ENCODE measurements at places on chromosomes 12 and 14.

DNA sequence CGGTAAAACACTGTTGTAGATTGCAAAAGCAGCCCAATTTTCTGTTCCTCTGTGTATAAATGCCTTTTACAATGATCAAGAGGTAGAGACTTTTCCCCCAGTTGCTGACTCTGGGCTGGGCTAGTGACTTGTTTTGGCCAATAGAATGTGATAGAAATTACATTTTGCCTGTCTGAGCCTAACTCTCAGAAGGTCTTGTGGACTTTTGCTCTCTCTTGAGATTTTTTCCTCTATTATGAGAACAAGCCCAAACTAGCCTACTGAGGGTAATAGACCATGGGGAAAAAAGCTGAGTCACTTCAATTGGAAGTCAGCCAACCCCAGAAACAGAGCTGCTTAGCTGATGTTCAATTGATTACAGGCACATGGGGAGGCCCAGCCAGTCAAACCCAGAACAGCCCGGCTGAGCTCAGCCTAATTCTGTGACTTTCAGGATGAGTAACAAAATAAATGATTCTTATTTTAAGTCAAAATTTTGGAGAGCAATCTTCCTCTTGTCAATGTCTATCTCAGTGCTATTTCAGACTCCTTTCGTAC, 61.4 kb downstream of the MYF5 start:
- peak; percentile 68 for DNase-seq

DNA sequence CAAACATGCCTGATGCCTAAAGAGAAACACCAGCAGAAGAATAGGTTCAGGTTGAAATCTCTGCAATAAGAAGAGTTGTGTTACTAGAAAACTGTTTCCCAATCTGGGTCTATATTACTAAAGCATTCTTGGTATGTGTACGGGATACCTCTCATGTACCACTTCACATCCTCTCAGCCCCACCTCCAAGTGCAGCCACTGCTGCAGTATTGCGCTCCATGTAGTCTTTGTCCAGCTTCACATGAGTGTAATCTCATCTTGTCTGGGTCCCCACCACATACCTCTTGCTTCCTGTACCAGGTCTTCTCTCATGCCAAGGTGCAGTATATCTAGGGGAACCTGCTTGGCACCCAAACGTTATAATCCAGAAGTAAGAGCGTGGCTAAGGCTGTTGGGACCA, 187.5 kb upstream of the EEA1 start:
- no peak for DNase-seq

DNA sequence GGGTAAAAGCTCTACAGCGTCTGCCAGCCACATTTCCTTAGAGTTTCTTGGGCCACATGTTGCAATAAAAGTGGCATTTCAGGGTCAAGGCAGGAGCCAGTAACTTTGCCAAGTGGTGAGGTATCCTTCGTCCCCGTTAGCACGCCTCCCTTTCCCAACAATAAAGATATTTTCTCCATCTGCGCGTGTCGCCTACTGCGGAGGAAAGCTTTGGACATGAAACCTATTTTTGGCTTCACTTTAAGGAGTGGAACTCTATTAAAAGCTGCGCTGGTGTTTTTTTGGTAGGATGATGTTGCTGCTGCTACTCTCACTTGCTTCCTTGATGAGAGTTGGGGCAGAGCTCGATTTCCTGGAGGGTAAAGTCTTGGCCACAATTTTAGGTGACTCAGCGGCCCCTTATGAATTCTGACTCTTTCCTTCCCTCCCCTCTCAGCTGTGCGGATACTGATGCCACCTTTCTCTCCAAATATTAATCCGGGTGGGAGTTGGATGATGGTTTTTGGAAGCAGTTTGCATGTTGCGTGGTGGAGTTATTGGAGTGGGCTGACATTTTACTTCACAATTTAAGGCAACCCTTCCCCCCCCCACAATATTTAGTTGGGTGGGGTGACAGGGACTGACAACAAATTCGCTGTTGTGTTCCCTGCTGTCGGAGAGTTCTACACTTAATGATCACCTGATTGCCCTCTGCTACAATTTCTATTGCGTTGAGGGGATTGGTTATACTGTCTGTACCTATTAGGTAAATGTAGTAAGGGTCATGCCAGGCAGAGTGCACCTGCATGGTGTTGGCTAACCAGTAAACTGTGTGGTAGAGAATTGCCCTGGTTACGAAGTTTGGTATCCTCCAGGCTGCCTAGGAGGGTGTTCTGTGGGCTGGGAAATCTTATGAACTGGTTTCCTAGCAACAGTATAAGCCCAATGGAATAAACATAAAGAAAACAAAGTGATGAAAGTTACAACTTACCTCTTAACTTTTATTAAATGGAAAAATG, 1.1 kb downstream of the CCDC91 start:
- DNase-seq: peak; percentile 82

- DNase-seq: no peak
Measured at GRCh38 chr12:53916788-53917655, 21.6 kb upstream of the HOXC13 start.

- DNase-seq: no peak
Measured at GRCh38 chr12:79508622-79509021, 182.1 kb downstream of the PAWR start.

- no peak for DNase-seq
Measured at GRCh38 chr14:49598189-49598484, 603 bp upstream of the LRR1 start.

DNA sequence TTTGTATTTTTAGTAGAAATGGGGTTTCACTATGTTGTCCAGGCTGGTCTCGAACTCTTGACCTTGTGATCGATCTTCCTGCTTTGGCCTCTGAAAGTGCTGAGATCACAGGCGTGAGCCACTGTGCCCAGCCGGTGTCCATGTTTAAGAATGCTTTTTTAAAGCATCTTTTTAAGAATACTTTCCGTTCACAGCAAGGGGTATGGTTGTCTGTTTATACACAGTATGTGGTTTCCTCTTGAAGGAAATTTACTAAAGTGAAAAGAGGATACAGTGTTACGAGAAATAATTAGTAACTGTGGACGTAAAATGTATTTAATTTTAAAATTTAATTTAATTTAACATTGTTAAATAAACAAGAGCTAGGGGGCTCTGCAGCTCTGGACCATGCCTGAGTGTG, 73.4 kb downstream of the GSC start:
- DNase-seq: no peak

GRCh38 chr12:96228566-96229248, 34.5 kb downstream of the ELK3 start:
- DNase-seq: no peak

- no peak for DNase-seq
Measured at GRCh38 chr12:3563966-3564365, 73.0 kb downstream of the PRMT8 start.

DNA sequence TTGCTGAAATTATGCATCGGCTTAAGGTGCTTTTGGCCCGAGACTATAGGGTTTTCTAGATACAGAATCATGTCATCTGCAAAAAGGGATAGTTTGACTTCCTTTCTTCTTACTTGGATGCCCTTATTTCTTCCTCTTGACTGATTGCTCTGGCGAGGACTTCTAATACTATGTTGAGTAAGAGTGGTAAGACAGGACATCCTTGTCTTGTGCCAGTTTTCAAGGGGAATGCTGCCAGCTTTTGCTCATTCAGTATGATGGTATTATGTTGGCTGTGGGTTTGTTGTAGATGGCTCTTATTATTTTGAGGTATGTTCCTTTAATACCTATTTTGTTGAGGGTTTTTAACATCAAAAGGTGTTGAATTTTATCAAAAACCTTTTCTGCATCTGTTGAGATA, 8.3 kb downstream of the BMAL2 start:
- no peak for DNase-seq

DNA sequence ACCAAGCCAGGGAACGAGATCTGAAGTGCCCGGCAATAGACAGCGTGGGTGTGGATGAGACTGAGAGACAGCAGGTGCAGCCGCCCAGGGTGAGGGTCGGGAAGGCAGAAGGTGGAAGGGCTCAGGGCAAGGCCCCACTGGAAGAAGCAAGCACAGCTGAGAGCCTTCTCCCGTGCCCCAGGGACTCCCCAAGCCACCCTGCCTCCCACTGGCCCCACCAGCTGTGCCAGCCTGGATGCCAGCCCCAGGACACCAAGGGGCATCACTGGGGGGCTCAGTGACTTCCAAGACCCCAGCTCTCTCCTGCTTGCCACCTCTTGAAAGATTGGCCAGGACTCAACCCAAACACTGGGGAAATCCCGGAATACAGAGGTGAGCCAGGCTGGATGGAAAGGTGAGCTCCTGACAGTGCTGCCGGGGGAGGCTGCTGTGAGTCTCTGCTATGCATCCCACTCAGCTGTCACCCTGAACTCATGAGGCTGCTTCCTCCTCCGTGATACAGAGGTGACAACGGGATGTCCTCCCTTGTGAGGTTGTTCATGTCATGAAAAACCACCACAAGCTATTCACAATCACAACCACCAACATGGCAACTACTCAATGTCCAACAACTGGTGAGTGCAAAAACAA, 13.8 kb downstream of the TESC start:
- no peak for DNase-seq

DNA sequence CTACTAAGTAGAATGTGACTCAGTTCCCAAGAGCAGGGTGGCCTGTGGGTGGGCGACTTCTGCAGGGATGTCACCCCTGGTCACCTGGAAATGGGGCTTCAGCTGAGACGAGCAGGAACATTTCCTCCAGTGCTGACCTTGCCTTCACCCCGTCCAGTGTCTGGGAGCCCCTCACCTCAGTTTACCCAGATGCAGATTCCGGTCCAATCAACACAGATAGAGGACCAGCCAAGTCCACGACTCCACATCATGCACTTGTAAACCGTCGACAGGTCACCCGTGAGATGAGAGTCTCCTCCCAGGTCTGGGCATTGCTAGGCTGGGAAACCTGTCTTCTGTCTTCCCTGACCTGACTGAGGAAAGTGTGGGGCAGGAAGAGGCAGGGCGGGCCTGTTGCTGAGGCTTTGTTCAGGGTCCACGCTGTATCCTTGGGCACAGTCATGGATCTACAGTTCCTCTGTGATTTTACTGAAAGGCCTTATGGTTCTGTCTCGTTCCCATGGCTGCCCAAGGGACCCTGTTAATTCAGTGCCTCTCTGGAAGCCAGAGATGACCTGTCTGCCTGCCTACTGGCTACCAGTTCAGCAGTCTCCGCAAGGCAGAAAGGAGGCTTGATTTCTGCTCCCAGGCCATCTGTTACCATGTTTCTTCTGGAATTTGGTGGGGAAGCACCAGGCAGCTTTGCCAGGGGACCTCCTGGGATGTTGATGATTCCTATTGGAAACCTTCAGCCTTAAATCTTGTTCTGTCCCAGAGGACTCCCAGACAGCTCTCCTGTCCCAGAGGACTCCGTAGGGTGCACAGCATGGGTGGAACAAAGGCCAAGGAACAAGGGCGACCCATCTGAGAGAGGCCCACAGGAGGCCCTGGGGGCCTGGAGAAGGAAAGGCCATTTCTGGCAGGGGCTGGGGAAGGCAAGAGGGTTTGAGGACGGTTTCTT, 288.5 kb upstream of the RTL1 start:
- no peak for DNase-seq

- no peak for DNase-seq
Measured at GRCh38 chr12:130083002-130083401, 79.3 kb upstream of the FZD10 start.

DNA sequence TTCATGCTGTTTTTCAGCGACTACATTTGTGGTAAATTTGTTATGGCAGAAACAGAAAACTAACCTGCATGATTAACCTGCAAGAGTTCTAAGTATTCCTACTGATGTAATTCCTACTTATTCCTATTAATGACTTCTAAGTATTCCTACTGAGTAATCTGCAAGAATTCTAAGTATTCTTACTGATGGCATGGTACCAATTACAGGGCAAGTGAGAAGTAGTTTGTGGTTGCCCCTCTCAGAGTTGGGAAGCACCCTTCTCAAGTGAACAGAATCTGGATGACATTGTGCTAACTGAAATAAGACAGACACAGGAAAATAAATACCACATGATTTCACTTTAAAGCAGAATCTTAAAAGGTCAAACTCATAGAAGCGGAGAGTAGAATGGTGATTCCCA, 100.9 kb upstream of the CPNE8 start:
- DNase-seq: no peak

GRCh38 chr14:76424359-76424758, 48.4 kb downstream of the ESRRB start:
- DNase-seq: no peak

- DNase-seq: no peak
Measured at GRCh38 chr14:61472011-61472672, 150.8 kb downstream of the PRKCH start.

- no peak for DNase-seq
Measured at GRCh38 chr14:99313234-99313633, 41.2 kb upstream of the BCL11B start.

GRCh38 chr14:69137843-69138535, 14.9 kb downstream of the DCAF5 start:
- DNase-seq: peak; percentile 78

GRCh38 chr12:91565246-91565645, 382.6 kb upstream of the DCN start:
- DNase-seq: no peak

DNA sequence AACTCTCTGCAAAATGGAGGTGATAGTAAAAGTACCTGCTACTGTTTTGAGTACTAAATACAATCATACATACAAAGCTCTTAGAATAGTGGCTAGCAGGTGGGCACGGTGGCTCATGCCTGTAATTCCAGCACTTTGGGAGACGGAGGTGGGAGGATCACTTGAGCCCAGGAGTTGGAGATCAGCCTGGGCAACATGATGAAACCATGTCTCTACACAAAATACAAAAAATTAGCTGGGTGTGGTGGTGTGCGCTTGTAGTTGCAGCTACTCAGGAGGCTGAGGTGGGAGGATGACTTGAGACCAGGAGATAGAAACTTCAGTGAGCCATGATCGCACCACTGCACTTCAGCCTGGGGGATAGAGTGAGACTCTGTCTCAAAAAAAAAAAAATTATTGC, 28.8 kb upstream of the APPL2 start:
- DNase-seq: no peak

DNA sequence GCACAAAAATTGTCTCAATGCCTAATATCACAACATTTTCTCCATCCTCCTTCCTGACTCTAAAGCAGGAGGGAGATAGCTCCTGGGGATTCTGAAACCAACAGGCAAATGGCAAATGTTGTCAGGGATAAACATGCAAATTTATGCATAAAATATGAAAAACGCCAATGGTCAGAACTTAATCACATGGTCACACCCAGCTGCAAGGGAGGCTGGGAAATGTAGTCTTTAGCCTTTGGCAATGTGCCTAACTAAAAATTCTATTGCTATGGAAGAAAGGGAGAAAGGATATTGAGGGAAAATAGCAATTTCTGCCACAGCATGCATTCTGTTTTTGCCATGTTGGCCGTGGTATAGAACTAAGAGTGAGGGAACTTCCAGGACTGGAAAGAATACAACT, 11.7 kb upstream of the OASL start:
- DNase-seq: peak; percentile 10

GRCh38 chr12:89245090-89245489, 107.2 kb downstream of the DUSP6 start:
- no peak for DNase-seq

Measured in muscle of leg (tissue), 16 donors.